ENCODE measurements at places on chromosomes 1 and 21.

- no peak for DNase-seq
Observed at GRCh38 chr1:99786751-99787501, 20.5 kb upstream of the FRRS1 start.

GRCh38 chr1:26031611-26032220, 10.1 kb downstream of the EXTL1 start:
- DNase-seq: no peak

DNA sequence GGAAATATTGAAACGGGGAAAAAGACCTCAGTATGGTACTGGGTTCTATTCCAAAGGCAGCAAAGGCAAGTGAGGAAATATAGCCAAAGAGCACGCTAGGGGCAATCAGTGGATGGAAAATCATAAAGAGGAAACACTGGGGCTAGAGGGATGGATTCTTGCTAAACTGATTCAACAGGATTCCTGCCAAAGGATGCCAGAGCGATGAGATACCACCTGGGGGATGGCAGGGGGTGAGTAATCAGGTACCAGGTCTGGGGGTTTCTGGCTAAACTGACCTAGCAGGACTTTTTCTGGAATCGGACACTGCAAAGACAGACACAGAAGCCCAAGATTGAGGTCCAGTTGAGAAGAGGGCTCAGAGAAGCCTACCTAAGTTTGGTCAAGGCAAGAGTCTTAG, 6.7 kb downstream of the CHI3L2 start:
- DNase-seq: no peak

DNA sequence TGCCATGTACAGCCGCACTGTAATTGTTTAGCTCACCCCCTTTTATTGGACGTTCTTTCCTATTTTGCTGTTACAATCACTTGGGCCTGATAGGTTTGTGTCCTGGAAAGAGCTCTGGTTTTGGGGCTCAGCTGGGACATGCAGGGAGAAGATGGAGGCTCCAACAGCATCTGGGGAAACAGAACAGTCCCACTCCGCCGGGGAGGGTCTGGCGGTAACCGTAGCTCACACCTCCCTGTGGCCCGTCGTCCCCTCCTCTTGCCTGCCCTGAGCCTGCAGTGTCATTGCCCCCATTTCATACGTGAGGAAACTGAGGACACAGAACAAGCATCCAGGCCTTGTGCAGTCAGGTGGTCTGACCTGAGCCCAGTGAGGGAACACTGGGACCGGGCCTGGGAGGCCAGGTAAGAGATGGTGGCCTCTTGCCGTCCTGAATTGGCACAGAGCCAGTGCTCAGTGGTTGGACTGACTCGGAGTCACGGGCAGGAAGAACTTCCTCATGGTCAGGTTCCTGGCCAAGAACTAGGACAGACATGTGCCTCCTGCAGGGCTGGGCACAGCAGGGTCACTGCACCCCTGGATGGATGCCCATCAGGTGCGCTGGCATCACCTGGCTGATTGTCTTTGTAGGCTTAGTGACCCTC, 41.8 kb downstream of the S100B start:
- DNase-seq: no peak

- DNase-seq: no peak
Observed at GRCh38 chr1:156388174-156389137, 19.4 kb downstream of the RHBG start.

- no peak for DNase-seq
Observed at GRCh38 chr1:61618755-61619154, 106.2 kb downstream of the TM2D1 start.

Data from left hindlimb (tissue), 1 donor.